Activated gamma-delta T cell (primary cell): ENCODE measurements at places on chromosomes 16 and 17.

GRCh38 chr17:72494566-72494965 lies 373.7 kb downstream of the SOX9 start:
- DNase-seq = no peak

DNA sequence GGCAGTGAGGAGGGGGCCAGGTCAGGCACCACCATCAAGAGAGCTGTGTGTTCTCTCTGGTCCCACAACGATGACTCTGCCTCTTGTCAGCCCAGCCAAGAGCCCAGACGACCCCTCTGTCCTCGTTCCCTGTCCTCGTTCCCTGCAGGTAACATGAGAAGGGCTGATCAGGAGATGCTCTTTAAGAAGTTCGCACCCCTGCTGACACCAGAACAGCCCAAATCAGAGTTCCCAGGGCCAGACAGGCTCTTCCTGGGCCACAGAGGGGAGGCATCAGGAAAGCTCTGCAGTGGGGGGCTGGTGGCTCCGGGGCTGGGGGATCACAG lies 13.5 kb upstream of the DNAI2 start:
- DNase-seq = no peak

DNA sequence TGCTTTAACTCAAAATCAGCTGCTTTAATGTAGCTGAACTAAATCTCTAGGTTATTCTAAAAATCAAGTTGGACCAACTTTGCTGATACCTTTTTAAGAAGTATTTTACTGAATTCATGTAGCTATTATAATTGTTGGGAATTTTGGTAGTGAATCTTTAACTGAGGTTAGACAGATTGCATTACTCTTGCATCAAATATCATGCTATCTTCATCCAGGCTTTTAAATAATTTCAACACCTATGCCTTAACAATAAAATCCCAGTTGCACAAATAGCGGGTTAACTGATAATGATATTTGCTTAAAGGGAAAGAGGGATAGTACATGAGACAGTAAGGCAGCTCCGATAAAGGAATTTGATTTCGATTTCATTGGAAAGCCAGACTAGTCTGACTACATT lies 241.3 kb upstream of the TBX2 start:
- DNase-seq = no peak

DNA sequence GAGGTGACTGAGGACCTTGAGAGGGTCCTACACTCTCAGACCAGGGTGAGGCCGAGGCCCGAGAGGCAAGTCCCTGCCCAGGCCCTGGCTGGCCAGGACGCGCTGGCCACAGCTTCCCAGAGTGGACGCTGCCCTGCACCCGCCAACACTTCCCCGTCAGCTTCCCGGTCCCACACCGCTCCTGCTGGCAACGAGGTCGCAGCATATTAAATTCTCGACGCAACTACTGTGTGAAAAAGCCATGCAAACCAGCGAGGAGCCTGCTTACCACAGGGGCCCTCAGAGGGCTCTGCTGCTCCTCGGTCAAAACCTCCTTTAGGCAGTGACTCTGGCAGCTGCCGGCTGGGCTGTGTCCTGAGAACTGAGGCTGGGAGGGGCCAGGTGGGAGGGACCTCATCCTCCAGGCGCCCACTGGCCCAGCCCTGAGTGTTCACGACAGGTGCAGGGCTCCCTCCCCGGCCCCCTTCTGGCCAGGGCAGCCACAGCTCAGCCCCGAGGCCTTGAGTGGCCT lies 2.1 kb upstream of the TEX19 start:
- no peak for DNase-seq

GRCh38 chr16:10738231-10739077 lies 5.2 kb upstream of the NUBP1 start:
- no peak for DNase-seq

GRCh38 chr17:61605692-61606091 lies 14.7 kb upstream of the NACA2 start:
- no peak for DNase-seq

DNA sequence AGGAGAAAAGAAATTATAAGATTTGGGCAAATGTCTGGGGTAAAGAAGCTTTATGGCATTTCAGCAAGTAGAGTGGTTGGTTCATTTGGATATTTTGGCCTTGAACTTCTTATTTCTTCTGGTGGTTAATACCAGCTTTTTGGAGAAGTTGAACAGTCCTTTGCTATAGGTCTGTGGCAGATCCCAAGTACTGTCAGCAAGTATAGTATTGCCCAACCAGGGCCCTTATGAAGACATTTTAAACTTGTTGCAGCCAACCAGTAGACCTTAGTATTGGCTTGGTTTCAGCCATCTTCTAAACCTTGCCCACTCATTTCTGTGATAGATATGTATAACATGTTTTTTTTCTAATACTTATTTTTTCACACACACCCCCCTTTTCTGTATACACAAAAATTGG lies 2.2 kb downstream of the SP2 start:
- DNase-seq = no peak

GRCh38 chr17:29619251-29619650 lies 3.5 kb downstream of the CORO6 start:
- DNase-seq = no peak
